Activated T-helper 2 cell treated with anti-CD3 and anti-CD28 coated beads, Interferon-gamma antibody, Interleukin-2, Interleukin-4, amounts not matched to agents 10 μg/mL and 5 μg/mL and 100 μg/mL, durations not matched to agents 14 hours and 24 hours and 36 hours (primary cell): ENCODE measurements at places on chromosomes 13 and 19. TPM values are rescaled to one million over a fixed set of nuclear protein-coding genes. Genes with fewer than 3 reads are reported as not detected.

DNA sequence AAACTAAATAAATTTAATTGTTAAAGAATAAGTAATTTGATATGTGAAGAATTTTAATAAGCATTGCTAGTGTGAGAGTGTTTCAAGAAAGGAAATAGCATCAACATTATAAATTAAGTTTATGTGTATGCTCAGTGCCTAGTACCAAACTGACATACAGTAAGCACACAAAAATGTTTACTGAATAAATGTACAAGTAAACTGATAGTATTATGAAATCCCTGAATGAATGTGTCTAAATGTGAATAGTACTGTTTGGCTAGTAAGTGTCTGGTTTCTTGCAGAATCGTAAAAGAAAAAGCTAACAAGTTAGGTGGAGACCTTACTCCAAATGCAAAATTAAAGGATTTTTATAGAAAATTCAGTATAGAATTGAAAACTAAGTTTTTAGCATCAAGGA, 233.6 kb downstream of the PCDH9 start:
- no peaks in the 10 kb centered on the region for H3K36me3 ChIP-seq
- H3K27ac ChIP-seq: no peak overlapping the region
- no peaks in the 10 kb centered on the region for H3K27me3 ChIP-seq
- DNase-seq: no peak

GRCh38 chr19:43790587-43790986, 9.8 kb upstream of the KCNN4 start:
- no peak overlapping the region for H3K4me3 ChIP-seq
- H3K4me1 ChIP-seq: peaks cover 3% of the 10 kb centered on the region
- H3K36me3 ChIP-seq: no peaks in the 10 kb centered on the region
- peaks cover 16% of the 10 kb centered on the region for H3K27me3 ChIP-seq
- no peak for DNase-seq

DNA sequence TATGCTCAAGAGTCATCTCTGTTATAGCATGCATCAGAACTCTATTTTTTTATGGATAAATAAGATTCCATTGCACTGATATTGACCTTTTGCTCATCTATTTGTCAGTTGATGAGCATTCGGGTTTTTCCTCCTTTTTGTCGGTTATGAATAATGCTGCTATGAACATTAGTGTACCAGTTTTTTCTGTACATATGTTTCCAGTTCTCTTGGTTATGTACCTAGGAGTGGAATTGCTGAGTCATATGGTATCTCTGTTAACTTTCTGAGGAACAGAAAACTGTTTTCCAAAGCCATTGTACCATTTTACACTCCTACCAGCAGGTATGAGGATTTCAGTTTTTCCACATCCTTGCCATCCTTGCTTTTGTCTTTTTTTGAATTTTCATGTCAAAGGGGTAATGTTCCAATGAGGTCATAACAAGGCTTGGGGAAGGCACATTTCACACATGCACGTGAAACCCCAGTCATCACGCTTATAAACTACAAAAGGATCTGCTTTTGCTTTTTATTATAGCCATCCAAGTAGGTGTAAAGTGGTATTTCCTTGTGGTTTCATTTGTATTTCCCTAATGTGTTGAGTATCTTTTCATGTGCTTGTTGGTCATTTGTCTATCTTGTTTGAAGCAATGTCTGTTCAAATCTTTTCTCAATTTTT, 14.6 kb downstream of the KBTBD7 start:
- DNase-seq: no peak
- H3K36me3 ChIP-seq: peaks cover 3% of the 10 kb centered on the region
- H3K4me1 ChIP-seq: peaks cover 10% of the 10 kb centered on the region
- no peaks in the 10 kb centered on the region for H3K27me3 ChIP-seq

GRCh38 chr19:43664018-43664417, 6.0 kb downstream of the PLAUR start:
- peaks cover 20% of the 10 kb centered on the region for H3K4me1 ChIP-seq
- peaks cover 64% of the 10 kb centered on the region for H3K36me3 ChIP-seq
- peak; percentile 21 for DNase-seq
- peak overlapping the region; percentile 18 for H3K27ac ChIP-seq

The ZNF835 gene
- total RNA-seq: 0.09 and 0.30 TPM in 2 replicates

- peaks cover 29% of the 10 kb centered on the region for H3K4me1 ChIP-seq
- no peaks in the 10 kb centered on the region for H3K27me3 ChIP-seq
- no peak overlapping the region for H3K27ac ChIP-seq
- no peaks in the 10 kb centered on the region for H3K36me3 ChIP-seq
These were observed 24.7 kb upstream of the MATK start for GRCh38 chr19:3810708-3811355.

The LYPD5 gene
- 0.14 and 0.41 TPM in 2 replicates for total RNA-seq

- no peaks in the 10 kb centered on the region for H3K27me3 ChIP-seq
- peak overlapping the region; percentile 54 for H3K4me3 ChIP-seq
- H3K4me1 ChIP-seq: peaks cover 78% of the 10 kb centered on the region
- no peak for DNase-seq
- H3K36me3 ChIP-seq: peaks cover 53% of the 10 kb centered on the region
- H3K27ac ChIP-seq: peak overlapping the region; percentile 73
These were observed 19.7 kb downstream of the UBAC2 start for GRCh38 chr13:99220199-99220935.

DNA sequence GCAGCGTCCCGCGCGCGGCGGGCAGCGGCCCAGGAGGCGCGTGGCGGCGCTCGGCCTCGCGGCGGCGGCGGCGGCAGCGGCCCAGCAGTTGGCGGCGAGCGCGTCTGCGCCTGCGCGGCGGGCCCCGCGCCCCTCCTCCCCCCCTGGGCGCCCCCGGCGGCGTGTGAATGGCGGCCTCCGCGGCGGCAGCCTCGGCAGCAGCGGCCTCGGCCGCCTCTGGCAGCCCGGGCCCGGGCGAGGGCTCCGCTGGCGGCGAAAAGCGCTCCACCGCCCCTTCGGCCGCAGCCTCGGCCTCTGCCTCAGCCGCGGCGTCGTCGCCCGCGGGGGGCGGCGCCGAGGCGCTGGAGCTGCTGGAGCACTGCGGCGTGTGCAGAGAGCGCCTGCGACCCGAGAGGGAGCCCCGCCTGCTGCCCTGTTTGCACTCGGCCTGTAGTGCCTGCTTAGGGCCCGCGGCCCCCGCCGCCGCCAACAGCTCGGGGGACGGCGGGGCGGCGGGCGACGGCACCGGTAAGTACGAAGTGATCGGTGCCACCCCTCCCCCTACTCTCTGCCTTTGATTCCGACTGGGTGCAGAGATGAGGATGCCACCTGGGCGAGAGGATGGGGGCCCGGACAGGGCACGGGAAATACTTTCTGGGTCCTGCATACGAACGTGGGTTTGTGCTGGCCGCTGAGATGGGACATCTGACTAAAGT, 874 bp downstream of the TRIM28 start:
- H3K27me3 ChIP-seq: peaks cover 14% of the 10 kb centered on the region
- H3K36me3 ChIP-seq: peaks cover 49% of the 10 kb centered on the region
- DNase-seq: no peak
- H3K27ac ChIP-seq: peak overlapping the region; percentile 72
- H3K4me3 ChIP-seq: peak overlapping the region; percentile 91
- peaks cover 22% of the 10 kb centered on the region for H3K4me1 ChIP-seq

DNA sequence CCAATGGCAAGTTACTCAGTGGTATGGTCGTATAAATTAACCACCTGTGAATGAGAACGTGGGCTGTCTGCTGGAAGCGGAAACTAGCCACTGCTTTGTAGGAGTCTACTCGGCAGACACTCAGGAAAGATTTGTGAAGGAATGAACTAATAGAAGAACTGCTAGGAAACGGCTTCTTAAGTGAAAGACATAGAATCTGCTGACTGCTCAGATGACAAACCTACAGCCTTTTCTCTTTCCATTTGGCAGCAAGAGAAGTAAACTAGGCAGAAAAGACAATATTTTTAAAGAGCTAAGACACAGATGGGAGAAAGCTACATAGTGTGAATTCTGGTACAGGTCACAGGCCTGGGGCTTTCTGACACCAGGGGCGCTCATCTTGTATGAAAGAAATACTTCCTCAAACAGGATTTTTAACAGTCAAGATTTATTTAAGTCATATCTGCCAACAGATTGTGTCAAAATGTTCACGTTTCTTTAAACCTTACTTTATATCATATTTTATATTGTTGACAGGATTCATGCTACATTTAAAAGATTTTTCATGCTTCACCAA, 78.4 kb downstream of the MIPEP start:
- no peaks in the 10 kb centered on the region for H3K36me3 ChIP-seq
- no peak for DNase-seq
- H3K4me3 ChIP-seq: no peak overlapping the region

The IL11 gene
- 0.25 and 0.32 TPM in 2 replicates for total RNA-seq

The HPN gene
- 0.07 and 0.11 TPM in 2 replicates for total RNA-seq

DNA sequence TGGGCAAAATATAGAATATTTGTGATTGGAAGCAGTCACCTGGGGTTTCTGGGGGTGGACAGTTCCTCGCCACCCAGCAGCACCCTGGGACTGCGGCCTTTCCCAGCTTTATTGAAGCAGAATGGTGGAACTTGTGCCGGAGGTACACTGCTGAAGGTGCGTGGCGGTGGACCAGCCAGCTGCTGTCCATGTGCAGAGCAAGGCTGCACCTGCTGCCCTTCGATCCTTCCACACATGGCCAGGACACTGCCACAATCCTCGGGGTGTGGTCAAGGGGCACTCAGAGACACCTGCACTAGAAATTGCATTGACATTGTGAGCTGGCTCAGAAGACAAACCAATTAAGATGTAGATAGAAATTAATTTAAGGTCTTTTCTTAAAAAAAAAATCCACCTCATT, 11.4 kb upstream of the GPI start:
- peaks cover 13% of the 10 kb centered on the region for H3K36me3 ChIP-seq
- no peak for DNase-seq
- no peak overlapping the region for H3K27ac ChIP-seq
- H3K4me3 ChIP-seq: no peak overlapping the region
- no peaks in the 10 kb centered on the region for H3K27me3 ChIP-seq

The KIR3DL1 gene
- total RNA-seq: not detected in 2 replicates

The LATS2 gene
- total RNA-seq: 2.6 and 2.7 TPM in 2 replicates

DNA sequence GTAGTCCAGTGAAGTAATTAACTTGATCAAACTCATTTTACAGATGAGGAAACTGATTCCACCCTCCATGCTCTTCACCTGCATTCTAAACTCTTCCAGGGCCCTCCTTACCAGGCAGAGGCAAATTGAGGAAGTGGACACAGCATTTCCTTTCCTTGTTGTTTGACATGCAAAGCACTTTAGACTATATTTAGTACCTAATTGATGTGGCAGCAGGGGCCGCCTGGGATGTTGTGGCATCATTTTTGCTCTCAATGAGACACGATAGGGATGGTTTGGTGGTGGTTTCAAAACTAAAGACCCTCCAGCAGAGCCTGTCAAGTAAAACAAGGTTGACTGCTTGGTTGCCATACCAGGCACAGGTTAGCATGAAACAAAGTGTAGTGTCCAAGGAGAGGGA, 7.9 kb downstream of the SIPA1L3 start:
- peaks cover 6% of the 10 kb centered on the region for H3K4me1 ChIP-seq
- H3K4me3 ChIP-seq: no peak overlapping the region
- no peak overlapping the region for H3K27ac ChIP-seq
- no peak for DNase-seq
- no peaks in the 10 kb centered on the region for H3K27me3 ChIP-seq

- H3K4me1 ChIP-seq: peaks cover 30% of the 10 kb centered on the region
- peak overlapping the region; percentile 91 for H3K27ac ChIP-seq
- no peaks in the 10 kb centered on the region for H3K27me3 ChIP-seq
- DNase-seq: no peak
- H3K4me3 ChIP-seq: peak overlapping the region; percentile 24
These were observed 21.0 kb downstream of the RFX1 start for GRCh38 chr19:13984875-13985741.

DNA sequence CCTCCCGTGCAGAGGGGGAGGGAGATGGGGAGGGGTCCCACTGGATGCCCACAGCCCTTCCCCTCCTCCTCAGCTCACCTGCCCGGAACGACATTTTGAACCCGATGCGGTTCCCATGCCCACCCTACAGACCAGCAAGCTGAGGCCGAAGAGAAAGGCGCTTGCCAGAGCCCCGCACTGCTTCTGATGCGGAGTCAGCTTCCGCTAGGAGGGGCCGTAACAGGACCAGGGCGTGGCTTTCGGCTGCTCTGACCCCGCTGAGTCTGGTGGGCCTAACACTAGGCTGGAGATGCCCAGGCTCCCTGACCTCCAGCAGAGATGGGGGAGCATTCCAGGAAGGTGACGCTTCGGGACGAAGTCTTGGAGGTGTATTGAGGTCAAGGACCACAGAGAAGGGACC, 6.7 kb downstream of the ONECUT3 start:
- no peak overlapping the region for H3K4me3 ChIP-seq
- H3K27ac ChIP-seq: no peak overlapping the region
- peaks cover 1% of the 10 kb centered on the region for H3K4me1 ChIP-seq
- DNase-seq: no peak
- H3K27me3 ChIP-seq: peaks cover 68% of the 10 kb centered on the region

- H3K36me3 ChIP-seq: peaks cover 5% of the 10 kb centered on the region
- H3K4me3 ChIP-seq: no peak overlapping the region
- DNase-seq: no peak
- no peak overlapping the region for H3K27ac ChIP-seq
- H3K27me3 ChIP-seq: no peaks in the 10 kb centered on the region
- H3K4me1 ChIP-seq: peaks cover 28% of the 10 kb centered on the region
These were observed 923 bp downstream of the DOCK9 start for GRCh38 chr13:98976941-98977340.

The FFAR2 gene
- not detected in 2 replicates for total RNA-seq

The ZNF382 gene
- 8.8 and 10.8 TPM in 2 replicates for total RNA-seq

GRCh38 chr19:50565984-50566903, 2.0 kb downstream of the LRRC4B start:
- peaks cover 48% of the 10 kb centered on the region for H3K27me3 ChIP-seq
- DNase-seq: no peak
- H3K27ac ChIP-seq: no peak overlapping the region
- no peaks in the 10 kb centered on the region for H3K36me3 ChIP-seq

- no peaks in the 10 kb centered on the region for H3K36me3 ChIP-seq
- DNase-seq: no peak
- no peaks in the 10 kb centered on the region for H3K4me1 ChIP-seq
- H3K27me3 ChIP-seq: no peaks in the 10 kb centered on the region
- H3K4me3 ChIP-seq: no peak overlapping the region
- no peak overlapping the region for H3K27ac ChIP-seq
These were observed 1566.5 kb upstream of the SLC10A2 start for GRCh38 chr13:104632736-104633135.

- H3K27ac ChIP-seq: no peak overlapping the region
- H3K4me3 ChIP-seq: no peak overlapping the region
- DNase-seq: no peak
- no peaks in the 10 kb centered on the region for H3K4me1 ChIP-seq
These were observed 963.4 kb downstream of the PCDH9 start for GRCh38 chr13:66266761-66267160.

The RAB4B gene
- 50.1 and 50.4 TPM in 2 replicates for total RNA-seq

GRCh38 chr13:40236566-40237168, 429.8 kb downstream of the FOXO1 start:
- H3K36me3 ChIP-seq: no peaks in the 10 kb centered on the region
- no peak for DNase-seq
- no peak overlapping the region for H3K27ac ChIP-seq
- H3K4me1 ChIP-seq: peaks cover 1% of the 10 kb centered on the region
- no peaks in the 10 kb centered on the region for H3K27me3 ChIP-seq

The TRMT1 gene
- 112 and 116 TPM in 2 replicates for total RNA-seq
